ENCODE measurements at places on chromosomes 16 and 17.

GRCh38 chr16:65123396-65124211, 1.7 kb upstream of the CDH11 start:
- DNase-seq = no peak

DNA sequence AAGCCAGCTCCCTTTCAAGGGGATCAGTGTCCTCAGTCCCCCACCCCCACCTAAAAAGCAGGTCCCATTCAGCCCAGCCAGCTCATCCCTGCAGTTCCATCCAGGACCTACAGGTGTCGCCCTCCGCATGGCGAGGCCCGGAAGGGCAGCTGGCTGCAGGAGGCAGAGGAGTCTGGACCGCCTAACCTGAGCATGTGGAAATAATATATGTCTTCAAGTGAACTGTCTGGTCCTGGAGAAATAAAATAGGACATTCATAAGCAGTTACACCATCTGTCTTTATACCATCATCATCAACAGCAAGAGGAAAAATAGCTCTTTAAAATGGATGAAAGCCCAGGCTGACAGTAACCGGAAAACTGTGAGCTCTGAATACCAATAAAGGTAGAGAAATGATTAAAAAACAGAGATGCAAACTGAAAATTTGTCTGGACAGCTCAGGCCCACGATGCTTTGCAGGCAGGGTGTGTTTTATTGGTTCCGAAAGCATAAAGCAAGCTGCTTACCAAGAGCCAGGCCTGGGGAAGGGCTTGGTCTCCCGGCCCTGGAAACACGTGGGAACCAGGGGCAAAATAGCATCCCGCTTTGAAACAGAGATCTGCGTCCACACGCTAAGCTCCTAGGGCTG, 215.2 kb downstream of the ZFHX3 start:
- peak; percentile 48 for DNase-seq

- DNase-seq = no peak
Measured at GRCh38 chr17:82367724-82368524, 3.6 kb upstream of the UTS2R start.

GRCh38 chr16:3954411-3954921, 74.0 kb upstream of the CREBBP start:
- no peak for DNase-seq

DNA sequence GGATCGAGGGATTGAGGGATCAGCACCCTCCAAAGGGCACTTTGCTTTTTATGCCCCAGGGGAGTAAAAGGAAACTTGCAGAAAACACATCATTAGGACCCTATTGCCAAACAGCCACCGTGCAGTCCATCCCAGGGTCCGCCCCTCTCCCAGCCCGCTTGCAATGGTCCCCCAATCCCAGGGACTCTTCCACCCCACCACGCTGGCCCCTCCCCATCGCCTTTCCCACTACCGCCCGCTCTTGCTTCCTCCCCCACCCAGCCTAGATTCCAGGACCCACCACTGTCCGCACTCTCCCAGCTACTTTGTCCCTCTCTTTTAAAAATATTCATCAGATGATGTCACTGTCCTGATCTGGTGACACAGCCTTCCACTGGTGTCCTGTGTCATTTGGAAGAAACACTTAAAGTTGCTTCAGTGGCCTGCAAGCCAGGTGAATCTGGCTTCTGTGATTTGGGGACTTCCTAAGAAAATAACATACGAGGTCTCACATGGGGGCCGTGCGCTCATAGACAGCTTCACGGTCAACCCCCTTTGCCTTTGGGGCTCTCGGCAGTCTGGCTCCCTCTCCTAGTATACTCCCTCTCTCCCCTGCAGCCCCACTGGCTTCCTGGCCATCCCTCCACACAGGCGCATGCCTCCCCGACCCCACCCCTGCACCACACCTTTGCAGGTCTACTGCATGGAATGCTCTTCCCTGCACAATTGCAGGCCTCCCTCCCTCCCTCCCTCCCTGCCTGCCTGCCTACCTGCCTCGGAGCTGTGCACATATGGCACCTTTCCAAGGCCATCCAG, 127.9 kb downstream of the RBFOX3 start:
- no peak for DNase-seq

DNA sequence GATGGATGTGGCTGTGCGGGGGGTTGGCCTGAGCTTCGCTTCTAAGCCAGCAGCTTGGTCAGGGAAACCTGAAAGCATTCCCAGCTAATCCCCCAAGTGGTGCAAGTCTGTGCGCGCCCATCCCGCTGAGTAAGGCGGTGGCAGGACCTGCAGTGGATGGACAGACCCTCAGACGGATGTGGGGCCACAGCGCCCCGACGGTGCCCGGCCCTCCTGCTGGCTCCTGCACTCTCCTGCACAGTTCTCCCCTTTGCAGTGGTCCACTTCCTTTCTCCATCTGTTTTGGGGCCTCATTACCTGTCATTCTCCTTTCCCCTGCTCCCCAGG, 2.3 kb downstream of the ATP2A1 start:
- no peak for DNase-seq

- DNase-seq = no peak
Measured at GRCh38 chr16:50671644-50672260, 9.4 kb downstream of the SNX20 start.

DNA sequence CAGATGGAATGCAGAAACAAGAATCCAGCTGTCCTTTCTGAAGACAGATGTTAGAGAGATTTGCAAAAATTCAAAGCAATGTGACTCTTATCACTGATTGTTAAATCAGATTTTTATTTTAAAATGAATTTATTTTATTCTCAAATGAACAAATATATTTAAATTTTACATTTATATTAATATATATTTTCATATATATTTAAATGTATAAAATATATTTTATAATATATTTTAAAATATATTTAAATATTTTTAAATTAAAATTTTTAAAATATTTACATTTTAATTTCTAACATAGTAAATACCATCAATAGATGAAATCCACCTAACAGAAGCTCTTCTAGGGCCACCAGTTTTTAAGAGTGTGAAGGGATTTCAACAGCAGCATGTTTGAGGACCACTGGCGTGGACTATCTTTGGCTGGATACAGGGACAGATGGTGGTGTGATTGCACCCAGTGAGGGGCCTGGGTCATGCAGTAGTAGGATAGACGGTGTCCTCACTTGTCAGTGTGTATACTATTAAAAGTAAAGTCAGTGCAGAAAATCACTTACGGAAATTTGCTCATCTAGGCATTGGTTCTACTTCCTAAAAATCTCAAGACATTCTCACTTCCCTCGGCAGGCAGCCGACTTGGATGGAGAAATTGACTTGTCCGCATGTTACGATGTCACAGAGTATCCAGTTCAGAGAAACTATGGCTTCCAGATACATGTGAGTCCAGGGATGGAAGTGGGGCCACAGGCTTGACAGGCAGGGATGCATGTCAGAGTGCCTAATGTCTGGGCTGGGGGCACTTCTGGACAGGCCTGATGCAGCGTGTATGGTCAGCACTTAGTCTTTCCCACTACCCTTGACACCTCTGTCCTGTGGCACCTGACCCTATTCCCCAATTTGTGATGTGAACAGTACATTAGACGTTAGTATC, 56.3 kb downstream of the PLD6 start:
- no peak for DNase-seq

GRCh38 chr16:24925163-24925562, 79.4 kb downstream of the SLC5A11 start:
- no peak for DNase-seq

DNA sequence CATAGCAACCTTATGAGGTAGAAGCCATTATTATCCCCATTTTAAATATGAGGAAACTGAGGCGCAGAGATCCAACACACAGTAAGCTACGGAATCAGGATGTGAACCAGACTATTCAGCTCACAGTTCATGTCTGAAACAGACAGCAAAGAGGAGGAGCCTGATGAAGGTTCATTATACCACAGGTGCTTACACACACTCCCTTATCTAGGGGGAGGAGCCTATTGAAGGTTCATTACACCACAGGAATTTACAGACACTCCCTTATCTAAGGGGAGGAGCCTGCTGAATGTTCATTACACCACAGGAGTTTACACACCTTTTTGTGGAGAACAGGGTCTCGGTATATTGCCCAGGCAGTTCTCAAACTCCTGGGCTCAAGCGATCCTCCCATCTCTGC, 21.9 kb downstream of the C16orf95 start:
- no peak for DNase-seq

- DNase-seq = no peak
Measured at GRCh38 chr17:7843257-7843535, 9.2 kb downstream of the KDM6B start.

GRCh38 chr16:66519482-66520373, 30.2 kb downstream of the TK2 start:
- no peak for DNase-seq

- no peak for DNase-seq
Measured at GRCh38 chr17:31053071-31053470, 41.7 kb upstream of the NF1 start.

DNA sequence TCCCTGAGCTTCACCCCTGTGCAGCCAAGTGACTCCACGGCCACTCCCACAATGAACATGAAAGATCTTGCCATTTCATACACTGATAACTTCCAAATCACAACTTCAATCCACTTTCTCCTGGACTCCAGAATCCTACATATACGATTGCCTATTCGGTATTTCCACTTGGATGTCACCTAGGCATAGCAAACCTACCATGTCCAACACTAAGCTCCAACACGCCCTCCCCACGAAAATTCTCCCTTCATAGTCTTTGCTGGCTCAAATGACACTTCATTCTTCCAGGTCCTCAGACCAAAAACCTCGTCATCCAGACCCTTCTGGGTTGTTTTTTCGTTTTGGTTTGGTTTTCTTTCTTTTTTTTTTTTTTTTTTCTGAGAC, 1.9 kb downstream of the GLTPD2 start:
- no peak for DNase-seq

- DNase-seq = no peak
Measured at GRCh38 chr17:11366272-11366850, 125.3 kb downstream of the SHISA6 start.

DNA sequence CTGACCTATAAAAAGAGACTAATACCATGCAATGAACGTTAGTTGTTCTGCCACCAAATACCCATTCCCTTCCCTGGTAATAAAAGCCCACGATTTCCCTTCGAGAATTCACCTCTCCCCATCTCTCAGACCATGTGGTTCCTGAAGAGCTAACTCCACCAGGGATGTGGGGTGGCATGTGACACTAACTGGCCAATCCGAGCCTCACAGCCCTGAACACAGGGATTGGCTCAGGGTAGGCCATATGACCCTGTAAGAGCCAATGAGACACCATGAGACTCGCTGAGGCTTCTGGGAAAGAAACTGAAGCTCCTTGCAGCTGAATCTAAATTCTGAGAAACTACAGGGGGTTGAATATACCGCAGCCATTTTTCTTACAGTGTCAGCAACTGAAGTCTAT, 21.1 kb downstream of the HELZ start:
- no peak for DNase-seq

GRCh38 chr16:15808071-15808470, 48.8 kb downstream of the MYH11 start:
- DNase-seq = no peak

DNA sequence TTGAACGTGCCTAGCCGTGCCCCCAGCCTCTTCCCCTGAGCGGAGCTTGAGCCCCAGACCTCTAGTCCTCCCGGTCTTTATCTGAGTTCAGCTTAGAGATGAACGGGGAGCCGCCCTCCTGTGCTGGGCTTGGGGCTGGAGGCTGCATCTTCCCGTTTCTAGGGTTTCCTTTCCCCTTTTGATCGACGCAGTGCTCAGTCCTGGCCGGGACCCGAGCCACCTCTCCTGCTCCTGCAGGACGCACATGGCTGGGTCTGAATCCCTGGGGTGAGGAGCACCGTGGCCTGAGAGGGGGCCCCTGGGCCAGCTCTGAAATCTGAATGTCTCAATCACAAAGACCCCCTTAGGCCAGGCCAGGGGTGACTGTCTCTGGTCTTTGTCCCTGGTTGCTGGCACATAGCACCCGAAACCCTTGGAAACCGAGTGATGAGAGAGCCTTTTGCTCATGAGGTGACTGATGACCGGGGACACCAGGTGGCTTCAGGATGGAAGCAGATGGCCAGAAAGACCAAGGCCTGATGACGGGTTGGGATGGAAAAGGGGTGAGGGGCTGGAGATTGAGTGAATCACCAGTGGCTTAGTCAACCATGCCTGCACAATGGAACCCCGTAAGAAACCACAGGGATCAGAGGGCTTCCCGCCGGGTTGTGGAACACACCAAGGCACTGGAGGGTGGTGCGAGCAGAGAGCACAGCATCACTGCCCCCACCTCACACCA, 724 bp downstream of the GAA start:
- DNase-seq = peak; percentile 20

DNA sequence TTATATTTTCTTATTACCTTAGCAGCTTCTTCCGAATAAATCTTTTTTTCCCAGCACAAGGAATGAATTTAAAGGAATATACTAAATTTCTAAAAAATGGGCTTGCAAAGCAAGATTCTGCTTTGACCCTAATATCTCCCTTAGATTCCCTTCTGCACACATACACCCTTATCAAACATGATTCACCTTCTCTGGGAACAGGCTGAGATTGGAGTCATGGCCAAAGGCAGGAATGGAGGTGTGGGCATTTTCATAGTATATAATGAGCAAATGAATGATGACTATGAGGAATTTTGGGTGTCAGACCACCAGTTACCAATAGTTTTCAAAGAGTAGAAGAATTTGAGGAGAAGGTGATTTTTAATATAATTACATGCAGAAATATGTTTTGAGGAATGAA, 231.3 kb upstream of the CDH11 start:
- DNase-seq = no peak

- peak; percentile 73 for DNase-seq
Measured at GRCh38 chr16:87387942-87388817, 4.0 kb upstream of the MAP1LC3B start.

DNA sequence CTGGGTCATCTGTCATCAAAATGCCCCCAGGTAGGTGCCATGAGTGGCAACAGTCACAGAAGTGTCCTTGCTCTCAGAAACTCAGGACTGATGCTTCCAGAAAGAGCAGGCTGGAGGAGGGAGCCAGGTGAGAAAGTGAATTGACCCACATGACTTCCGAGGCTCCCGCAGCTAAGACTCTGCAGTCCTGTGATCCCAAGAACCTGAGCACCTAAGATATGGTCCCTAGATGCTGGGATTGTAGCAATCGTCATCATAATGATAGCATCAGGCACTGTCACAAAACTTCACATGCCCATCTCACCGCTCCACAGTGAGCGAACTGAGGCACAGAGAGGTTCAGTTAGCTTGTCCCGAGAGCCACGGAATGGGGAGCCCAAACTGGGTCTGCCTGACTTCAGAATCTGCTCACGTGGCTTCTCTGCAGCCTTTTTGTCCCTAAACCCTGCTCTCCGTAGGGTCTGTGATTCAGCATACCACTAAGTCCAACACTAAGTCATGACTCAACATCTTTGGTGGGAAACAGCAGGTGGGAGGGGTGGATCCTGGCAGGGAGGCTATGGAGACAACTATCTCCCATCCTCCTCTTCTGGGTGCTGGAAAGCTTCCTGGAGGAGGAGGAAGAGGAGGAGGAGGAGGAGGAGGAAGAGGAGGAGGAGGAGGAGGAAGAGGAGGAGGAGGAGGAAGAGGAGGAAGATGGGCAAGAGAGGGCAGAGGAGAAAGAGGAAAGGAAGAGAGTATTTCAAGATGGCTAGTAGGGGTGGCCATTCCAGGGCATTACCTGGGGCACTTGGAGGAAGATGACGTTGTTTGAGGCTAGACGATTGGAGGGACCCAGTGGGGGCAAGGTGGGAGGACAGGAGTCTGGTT, 55.5 kb upstream of the DLX4 start:
- no peak for DNase-seq

- DNase-seq = no peak
Measured at GRCh38 chr17:49053171-49053829, 56.1 kb downstream of the IGF2BP1 start.

- no peak for DNase-seq
Measured at GRCh38 chr16:54546521-54546920, 259.9 kb upstream of the IRX3 start.

GRCh38 chr17:37530420-37530819, 40.7 kb downstream of the DUSP14 start:
- no peak for DNase-seq

All from stimulated activated CD4-positive, alpha-beta T cell treated with anti-CD3 and anti-CD28 coated beads, TNF-alpha, amount 100 ng/mL, for 48 hours (primary cell).